ENCODE measurements at places on chromosomes 3 and 15.

DNA sequence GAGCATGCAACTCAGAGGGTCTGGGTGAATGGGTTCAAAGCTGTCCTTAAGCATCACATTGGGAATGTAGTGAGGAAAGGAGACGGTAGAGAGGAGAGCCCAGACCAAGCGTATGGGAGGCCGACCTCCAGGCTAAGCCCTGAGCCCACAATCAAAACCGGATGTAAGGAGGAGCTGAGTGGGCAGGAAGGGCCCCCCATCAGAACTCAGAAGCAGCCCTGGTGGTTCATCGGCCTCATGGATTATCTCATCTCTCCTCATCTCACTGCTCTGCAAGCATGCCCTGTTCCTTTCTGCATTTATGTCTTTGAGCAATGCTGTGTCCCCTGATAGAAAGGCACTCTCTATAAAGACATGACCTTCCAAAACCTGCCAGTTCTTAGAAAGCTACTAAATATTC is 6.2 kb downstream of the HDC start:
- no peak for DNase-seq

- DNase-seq: no peak
Observed at GRCh38 chr15:41503669-41504010, 10.0 kb downstream of the ITPKA start.

DNA sequence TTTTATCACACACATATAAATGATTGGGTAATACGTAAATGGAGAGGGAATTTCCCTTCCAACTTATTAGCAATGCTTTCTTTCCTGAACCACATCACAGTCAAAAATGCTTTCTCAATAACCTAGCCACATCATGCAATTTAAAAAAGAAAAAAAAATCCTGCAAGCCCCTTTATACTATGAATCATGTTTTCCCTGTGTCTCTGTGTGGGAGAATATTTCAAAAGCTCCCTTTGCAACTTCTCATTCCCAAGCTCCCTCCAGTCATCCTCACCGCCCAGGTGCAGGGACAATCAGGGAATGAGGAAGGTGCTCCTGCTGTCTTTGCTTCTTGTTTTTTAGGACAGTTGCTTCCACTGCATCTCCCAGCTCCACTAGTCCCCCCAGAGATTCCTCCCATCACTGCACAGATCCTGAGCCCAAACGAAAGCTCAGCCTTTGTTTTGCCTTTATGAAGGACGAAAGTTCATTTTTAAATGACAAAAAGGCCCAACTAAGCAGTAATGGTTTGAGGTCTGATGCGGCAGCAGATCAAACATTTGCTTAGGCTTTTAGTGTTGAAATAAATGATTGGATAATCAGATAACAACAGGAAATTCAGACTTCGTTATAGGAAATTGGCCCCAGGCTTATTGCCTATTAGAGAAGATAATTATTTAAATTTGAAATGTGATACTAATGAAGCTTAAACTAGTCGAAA is 47.8 kb upstream of the ADGRG7 start:
- DNase-seq: no peak

GRCh38 chr3:71831599-71831998 is 46.7 kb upstream of the PROK2 start:
- no peak for DNase-seq

DNA sequence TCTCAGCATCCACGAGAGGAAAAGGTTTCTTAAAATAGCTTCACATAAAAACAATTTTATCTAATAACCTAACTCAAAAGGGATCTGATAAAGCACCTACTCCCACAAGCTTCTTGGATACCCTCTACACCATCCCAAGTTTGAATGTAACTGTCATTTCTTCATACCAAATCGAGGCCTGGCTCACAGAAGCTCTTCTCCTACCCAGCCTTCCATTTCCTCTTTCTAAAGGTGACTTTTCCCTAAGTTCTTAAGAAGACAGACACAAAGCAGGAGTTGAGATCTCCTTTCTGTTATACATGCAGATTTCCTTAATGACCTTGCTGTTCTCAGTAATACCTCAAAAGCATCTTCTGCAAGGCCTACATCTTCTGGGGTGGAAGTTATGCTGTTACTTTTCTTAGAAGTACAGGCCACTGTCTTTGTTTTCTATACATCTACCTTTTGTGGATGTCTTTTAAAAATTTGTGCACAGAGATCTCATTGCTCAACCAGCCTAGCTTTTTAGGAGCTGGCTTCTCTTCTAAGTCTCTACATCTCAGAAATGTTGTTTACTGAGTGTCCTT is 3.4 kb upstream of the LRRIQ4 start:
- no peak for DNase-seq

DNA sequence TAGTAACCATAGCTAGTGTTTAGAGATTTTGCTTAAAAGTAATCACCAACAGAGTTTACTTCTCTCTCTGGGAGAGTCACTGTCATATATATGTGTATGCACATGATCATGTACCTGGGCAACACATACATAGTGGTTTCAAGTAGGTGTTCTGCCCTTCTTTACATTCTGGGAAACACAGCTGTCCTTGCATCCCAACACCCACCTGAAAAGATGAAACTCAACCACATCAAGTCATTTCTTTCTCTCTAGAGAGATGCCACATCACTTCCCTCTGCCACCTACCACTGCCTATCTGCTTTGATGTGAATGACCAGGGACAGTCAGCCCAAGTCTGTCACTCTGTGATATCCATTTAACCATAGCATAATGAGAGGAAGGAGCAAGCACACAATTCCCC is 155.8 kb upstream of the GADL1 start:
- no peak for DNase-seq

DNA sequence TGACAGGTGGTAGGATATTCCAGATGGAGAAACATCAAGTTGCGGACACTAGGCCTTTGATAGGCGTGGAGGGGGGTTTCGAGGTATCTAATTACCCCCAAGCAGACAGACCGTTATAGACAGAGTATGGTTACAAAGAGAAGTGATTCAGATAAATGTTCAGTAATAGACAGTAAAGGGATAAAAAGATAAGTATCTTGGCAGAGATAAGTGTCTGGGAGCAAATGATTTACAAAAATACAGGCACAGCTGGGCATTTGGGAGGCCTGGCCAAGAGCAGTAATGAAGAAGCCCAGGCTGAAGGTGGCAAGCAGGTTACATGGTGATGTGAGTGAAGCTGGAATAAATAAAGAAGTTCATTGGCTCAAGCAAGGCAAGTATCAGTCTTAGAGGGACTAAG is 659 bp upstream of the MYH15 start:
- DNase-seq: no peak

- DNase-seq: no peak
Observed at GRCh38 chr3:217099-217813, 20.7 kb downstream of the CHL1 start.

DNA sequence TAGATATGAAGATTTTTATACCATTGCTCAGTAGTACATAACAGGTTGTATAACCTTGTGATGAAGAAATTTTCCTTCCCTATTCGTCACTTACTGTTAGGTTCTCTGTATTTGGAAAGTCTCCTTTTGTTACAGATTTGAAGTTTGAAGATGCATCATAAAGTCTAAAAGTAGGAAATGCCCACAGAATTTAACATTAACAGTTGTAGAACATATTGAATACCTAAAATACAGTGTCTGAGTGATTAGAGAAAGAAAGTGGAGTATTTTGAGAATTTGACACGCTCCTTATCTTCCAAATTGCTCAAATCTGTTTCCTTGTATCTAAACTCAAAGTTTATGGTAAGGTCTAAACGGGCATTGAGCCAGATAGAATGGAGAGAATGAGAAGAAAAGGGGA is 111.3 kb downstream of the MBNL1 start:
- DNase-seq: no peak

DNA sequence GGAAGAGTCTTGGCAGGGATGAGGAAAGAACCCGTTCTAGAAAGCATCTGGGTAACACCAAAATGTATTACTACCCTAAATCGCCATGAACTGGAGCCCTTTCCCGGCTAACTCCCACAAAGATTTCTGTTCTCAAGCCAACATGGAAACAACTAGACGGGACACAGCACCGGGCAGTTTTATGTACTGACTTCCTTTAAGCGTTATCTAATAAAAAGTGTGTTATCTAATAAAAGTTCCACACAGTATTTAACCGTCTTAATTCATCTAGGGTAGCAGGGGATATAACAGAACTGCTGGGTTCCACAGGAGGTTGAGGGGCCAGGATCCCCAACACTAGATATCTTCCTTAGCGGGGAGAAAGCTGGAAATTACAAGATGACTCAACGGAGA is 347 bp upstream of the C3orf62 start:
- no peak for DNase-seq

DNA sequence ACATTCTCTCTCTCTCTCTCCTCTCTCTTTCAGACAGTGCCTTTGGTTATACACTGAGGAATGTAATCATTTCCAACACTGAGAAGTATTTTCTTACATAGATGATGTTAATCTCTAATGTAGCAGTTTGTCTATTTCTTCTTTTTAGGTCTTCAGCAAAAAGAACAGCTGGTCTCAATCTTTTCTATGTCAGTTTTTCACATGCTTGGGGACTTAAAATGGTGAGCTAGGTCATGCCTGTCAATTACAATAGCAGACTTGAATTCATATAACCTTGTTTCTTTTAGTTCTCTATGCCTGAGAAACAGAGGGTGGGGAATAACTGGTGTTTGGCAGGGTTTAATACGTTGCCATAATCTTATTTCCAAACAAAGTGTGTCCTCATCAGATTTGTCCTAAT is 786.2 kb downstream of the SQOR start:
- no peak for DNase-seq

DNA sequence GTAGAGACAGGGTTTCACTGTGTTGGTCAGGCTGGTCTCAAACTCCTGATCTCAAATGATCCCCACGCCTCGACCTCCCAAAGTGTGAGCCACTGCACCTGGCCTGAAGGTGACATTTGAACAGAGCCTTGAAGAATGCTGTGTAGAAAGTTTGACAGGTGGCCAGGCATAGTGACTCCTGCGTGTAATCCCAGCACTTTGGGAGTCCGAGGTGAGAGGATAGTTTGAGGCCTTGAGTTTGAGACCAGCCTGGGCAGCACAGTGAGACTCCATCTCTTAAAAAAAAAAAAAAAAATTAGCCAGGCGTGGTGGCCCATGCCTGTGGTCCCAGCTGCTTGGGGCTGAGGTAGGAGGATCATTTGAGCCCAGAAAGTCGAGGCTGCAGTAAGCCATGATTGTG is 1.5 kb downstream of the IQGAP1 start:
- no peak for DNase-seq

- DNase-seq: peak; percentile 31
Observed at GRCh38 chr3:16148783-16149182, 25.7 kb upstream of the GALNT15 start.

GRCh38 chr3:184912163-184912562 is 100.2 kb downstream of the VPS8 start:
- DNase-seq: no peak

GRCh38 chr3:127077505-127078064 is 94.7 kb downstream of the PLXNA1 start:
- DNase-seq: no peak

GRCh38 chr15:84992157-84992944 is 10.7 kb downstream of the PDE8A start:
- DNase-seq: no peak

DNA sequence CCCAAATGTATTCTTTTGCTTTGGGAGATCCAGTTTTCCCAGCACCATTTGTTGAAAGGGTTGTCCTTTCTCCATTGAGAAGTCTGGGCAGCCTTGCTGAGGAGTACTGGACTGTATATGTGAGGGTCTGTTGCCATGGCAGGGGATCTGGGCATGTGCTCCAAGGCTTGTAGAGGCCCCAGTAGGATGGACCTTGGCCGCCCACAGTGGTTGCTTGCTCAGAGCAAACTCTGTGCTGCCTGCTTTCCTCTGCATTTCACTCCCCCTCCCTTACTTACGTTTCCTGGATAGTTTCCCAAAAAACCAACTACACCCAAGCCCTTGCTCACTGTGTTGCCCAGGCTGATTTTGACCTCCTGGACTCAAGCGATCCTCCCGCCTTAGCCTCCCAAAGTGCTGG is 97.2 kb upstream of the PRR23E start:
- no peak for DNase-seq

DNA sequence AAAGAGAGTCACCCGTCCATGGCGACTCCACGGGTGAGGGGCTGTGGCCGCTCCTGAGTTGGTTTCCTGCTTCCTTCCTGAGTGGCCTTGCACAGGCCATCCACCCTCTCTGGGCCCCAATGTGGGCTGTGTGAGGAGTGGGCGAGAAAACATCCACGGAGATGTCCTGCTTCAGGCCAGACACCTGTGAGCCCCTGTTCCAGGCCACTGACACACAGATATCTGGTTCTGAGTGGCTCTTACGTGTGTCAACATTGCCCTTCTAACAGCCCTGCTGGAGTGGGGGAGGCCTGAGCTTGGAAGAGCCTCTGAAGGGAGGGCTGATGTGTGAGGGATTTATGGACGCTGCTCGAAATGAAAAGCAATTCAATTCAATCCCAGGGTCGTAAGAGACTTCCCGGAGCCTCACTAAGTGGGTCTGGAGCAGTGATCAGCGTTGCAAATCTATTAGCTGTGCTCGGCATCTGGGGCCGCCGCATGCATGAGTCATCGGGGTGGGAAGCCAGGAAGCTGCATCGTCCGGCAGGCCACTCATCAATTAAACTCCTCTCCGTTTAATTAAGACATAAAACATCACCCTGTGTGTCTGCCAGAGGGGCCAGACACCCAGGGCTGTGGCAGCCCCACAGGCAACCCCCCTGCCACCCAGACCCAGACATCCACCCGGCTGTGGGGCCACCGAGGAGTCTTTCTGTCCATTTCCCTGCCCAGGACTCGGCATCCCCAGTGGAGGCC is 20.0 kb upstream of the PRR23E start:
- peak; percentile 56 for DNase-seq

- DNase-seq: no peak
Observed at GRCh38 chr3:126955004-126955790, 27.7 kb upstream of the PLXNA1 start.

DNA sequence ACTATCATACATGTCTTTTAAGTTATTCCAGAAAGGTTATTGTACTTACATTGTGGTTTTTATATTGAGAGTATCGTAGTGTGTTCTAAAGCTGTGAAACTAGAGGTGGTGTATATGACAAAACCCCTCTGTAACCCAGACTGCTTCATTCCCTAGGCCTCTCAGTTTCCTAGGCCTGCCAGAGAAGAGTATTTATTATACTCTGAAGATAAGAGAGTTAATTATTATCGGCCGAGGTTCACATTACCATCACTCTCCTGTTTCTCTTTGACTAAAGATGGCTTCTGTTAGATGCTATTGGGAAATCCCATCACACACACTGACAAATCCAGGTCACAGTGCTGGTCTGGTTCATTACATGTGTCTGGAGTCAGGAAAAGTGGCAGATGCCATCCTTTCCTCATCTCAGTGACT is 20.5 kb downstream of the EXOSC7 start:
- DNase-seq: no peak

DNA sequence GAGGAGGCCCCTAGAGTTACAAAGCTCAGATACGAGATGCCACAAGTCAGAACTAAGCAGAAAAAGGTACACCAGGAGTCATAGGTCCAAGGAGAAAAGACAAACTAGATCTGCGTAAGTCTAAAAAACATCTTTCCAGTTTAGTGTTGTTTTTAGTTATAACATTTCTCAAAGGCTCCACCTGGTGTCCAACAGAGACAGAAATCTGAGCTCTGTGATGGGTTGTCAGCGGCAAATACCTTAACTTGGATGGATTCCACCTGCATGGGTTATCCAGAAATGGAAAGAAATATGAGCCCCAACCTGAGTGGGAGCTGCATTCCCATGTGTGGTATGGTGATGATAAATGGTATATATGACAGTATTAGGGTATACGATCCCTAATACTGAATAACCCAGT is 238.6 kb upstream of the CHRM5 start:
- peak; percentile 17 for DNase-seq

GRCh38 chr15:61640756-61641155 is 411.7 kb upstream of the RORA start:
- DNase-seq: no peak

GRCh38 chr3:74613060-74613459 is 1.4 kb downstream of the CNTN3 start:
- DNase-seq: no peak
